CD4-positive, alpha-beta memory T cell (primary cell): ENCODE measurements at places on chromosomes 5 and 9.

DNA sequence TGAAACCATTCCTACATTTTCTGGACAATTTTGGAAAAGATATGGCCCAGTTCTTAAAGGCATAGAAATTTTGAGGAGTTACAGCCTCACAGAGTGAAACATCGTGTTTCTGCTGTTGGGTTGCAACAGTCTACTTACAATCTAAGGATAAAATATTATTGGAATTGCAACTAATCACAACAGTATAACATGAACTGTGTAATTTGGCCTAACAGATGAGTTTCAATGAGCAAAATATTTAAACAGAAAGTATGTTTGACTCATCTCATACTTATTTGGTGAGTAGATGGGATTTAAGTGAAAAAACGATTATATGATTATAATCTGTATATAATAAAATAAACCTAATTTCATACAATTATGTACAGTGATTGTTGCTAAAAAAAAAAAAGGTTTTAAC is 1061.8 kb downstream of the CDH12 start:
- DNase-seq = no peak

GRCh38 chr5:69492391-69492922 is at the start of gene OCLN:
Gene OCLN, plus strand, starts transcription at chr5:69492790. Its CDS starts 11,455 bp downstream, at chr5:69504245.
- DNase-seq = no peak

GRCh38 chr5:109743770-109744212 is 54.1 kb downstream of the MAN2A1 start:
- no peak for DNase-seq

- no peak for DNase-seq
Observed at GRCh38 chr9:11743356-11743755, 949.8 kb upstream of the TYRP1 start.

- DNase-seq = no peak
Observed at GRCh38 chr9:69283003-69283402, 42.0 kb upstream of the ENTREP1 start.

- no peak for DNase-seq
Observed at GRCh38 chr9:32359452-32359851, 25.0 kb upstream of the ACO1 start.

DNA sequence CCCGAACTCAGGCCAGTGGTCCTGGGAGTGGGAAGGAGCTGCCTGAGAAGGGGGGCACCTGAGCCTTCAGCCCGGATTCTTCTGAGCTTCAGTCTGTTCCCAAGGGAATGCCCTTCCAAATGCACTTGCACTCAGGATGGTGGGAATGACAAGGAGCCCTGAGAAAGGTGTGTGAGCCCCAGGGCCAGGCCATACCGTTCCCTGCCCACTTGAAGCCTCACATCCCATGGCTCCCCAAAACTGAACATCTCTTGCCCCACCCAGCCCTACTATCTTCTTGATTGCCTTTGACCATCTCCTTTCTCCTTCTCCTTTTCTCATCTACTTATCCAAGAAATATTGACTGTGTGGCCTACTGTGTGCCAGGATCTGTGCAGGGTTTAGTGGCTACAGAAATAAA is 84.4 kb upstream of the HSPA9 start:
- DNase-seq = no peak

GRCh38 chr5:141864371-141865370 is 13.5 kb downstream of the PCDH1 start:
- no peak for DNase-seq

GRCh38 chr9:37172557-37172956 is 52.2 kb downstream of the ZCCHC7 start:
- DNase-seq = no peak

GRCh38 chr5:81156732-81157131 is 76.4 kb upstream of the CKMT2 start:
- DNase-seq = no peak

DNA sequence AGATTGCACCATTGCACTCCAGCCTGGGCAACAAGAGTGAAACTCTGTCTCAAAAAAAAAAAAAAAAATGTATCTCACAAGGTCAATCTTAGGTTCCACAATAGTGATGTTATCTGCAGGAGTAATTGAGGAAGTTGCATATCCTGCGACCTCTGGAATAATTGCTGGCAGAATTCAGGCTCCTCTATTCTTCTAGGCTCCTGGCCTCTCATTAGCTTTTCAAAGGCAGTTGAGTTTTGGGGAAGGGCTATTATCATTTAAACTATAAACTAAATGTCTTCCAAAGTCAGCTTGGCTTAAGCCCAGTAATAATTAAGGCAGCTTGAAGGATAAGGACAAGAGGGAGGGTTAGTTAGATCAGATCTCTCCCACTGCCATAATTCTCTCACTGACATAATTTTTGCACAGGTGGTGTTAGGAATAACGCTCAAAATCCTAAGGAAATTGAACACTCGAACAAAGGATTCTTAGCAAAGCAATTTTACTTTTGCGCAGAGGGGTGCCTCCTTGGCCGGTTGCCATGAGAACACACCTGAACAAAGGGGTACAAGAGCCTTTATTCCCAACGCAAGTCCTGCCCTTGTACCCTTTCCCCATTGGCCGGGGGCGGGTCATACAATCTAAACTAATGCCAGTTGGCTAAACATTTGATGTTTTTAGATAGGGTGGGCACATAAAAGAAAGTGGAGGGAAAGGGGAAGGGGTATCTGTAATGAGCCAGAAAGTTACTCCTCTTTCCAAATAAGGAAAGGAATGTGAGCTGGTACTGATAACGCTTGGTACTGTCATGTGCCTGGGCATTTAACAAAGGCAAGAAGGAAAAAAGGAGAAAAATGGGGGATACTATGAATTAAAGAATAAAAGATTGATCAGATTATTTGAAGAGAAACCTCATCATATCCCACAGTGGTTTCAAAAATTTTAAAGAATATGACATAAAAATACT is 106.4 kb upstream of the CCNG1 start:
- no peak for DNase-seq

GRCh38 chr5:113061846-113062780 is 85.5 kb downstream of the DCP2 start:
- DNase-seq = no peak

GRCh38 chr5:139407517-139407916 is 3.6 kb upstream of the SPATA24 start:
- DNase-seq = no peak

DNA sequence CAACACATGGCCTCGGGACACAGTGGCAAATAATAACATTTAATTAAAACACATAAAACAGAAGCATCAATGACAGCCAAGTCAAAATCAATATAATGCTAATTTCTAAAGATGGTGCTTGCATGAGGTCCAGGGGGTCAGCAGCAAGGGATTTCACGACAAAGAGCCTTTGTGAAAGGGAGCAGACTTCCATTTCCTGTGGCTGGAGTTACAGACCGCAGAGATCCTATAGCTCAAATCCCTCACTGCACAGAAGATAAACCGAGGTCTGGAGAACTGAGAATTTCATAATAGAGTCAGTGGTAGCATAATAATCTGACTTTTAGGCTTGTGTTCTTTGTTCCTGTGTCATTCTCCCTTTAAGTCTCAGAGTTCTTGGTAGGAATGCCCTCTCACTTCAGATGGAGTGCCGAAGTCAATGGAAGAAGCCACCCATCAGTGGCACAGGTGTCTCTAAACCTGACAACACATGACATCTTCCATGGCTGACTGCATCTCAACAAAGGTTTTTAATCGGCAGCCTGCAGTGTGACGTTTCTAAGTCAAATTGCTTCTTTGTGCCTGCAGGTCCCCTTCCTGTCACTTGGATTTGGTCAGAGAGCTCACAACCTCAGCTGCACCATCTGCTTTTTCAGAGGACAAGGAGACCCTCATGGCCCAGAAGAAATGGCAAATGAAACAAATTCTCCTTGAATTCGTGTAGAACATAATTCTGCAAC is 67.4 kb downstream of the CARTPT start:
- no peak for DNase-seq

DNA sequence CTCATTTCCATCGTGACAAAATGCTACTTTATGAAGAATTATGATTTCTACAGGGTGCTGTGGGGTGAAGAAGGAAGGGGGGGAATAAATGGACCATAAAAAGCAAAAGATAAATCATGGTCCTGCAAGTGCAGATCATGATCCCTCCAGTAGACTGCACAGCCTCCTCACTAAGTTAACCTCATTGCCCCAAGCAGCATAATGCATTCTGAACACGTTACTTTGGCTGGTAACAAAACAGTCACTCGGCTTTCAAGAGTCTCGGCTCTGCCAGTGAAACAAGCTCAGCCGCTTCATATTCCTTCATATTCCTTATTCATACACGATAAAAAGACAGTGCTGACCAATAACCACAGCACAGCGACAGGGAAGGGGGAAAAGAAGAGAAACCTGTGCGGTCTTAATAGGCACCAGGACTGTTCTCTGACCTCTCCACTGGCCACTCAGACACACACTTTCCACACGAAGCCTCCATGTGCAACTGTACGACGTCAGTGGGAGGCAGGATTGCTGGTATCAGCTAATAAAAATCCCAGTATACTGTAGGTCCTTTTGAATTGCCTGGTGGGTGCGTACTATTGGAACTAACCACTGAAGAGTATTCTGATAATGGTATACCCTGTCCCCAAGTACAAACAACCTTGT is 60.5 kb downstream of the ANKH start:
- DNase-seq = no peak

- DNase-seq = no peak
Observed at GRCh38 chr9:136043441-136043991, 51.6 kb downstream of the NACC2 start.
